ENCODE measurements at places on chromosomes 5 and 9. TPM values are rescaled to one million over a fixed set of nuclear protein-coding genes. Genes with fewer than 3 reads are reported as not detected.

- no peak for DNase-seq
These were observed 51.5 kb downstream of the WNK2 start for GRCh38 chr9:93235300-93235960.

The APBA1 gene
- total RNA-seq: 4.0 TPM

DNA sequence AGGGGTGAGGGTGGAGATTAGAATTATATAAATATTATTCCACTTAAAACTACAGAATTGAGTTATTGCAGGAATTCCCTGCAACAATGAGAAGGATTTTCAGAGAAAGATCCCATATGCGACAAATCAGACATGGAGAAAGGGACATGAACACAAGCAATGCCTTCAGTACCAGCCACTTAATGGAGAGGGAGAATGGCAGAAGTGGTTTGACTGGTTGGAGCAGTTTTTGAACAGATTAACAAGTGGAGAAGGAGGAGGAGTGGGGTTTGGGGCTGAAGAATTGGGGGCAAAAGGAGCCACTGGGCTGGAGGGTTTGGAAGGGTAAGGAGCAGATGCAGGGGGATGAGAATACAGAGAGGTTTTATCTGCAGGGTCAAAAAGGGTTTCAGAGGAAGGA lies 620.9 kb upstream of the PTPRD start:
- DNase-seq: no peak

The MUSK gene
- total RNA-seq: 124 TPM

DNA sequence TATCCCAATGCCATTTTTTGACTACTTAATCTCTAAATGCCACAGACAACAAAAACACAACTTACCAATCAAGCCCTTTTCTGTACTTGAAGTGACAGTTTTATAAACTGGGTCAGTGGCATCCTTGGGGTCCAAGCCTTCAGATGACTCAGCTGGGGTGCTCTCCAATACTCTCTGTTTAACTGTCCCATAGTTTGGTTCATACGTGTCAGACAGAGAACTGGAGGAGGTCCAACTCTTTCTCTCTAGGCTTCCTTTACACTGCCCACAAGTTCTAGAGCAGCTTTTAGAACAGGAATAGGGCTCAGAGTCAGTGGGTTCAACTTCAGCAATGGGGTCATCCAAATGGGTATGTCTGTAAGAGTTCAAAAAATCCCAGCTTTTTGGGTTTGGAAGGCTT lies 166.9 kb downstream of the CDC42SE2 start:
- DNase-seq: no peak

GRCh38 chr5:149598966-149599365 lies 17.7 kb downstream of the ARHGEF37 start:
- no peak for DNase-seq

GRCh38 chr9:108634672-108635462 lies 220.9 kb downstream of the ACTL7B start:
- peak; percentile 93 for DNase-seq
